ENCODE measurements at places on chromosomes 2 and 18. TPM values are rescaled to one million over a fixed set of nuclear protein-coding genes. Genes with fewer than 3 reads are reported as not detected.

GRCh38 chr2:24925815-24926214 is 5.8 kb upstream of the ADCY3 start:
- peaks cover 5% of the 10 kb centered on the region for H3K27me3 ChIP-seq
- peaks cover 12% of the 10 kb centered on the region for H3K4me1 ChIP-seq
- DNase-seq: no peak
- H3K36me3 ChIP-seq: no peaks in the 10 kb centered on the region
- no peak overlapping the region for H3K4me3 ChIP-seq

GRCh38 chr2:113118263-113118657 is 9.1 kb upstream of the IL1RN start:
- peaks cover 20% of the 10 kb centered on the region for H3K4me1 ChIP-seq
- no peak overlapping the region for H3K4me3 ChIP-seq
- H3K36me3 ChIP-seq: no peaks in the 10 kb centered on the region
- peaks cover 5% of the 10 kb centered on the region for H3K27me3 ChIP-seq
- no peak for DNase-seq

DNA sequence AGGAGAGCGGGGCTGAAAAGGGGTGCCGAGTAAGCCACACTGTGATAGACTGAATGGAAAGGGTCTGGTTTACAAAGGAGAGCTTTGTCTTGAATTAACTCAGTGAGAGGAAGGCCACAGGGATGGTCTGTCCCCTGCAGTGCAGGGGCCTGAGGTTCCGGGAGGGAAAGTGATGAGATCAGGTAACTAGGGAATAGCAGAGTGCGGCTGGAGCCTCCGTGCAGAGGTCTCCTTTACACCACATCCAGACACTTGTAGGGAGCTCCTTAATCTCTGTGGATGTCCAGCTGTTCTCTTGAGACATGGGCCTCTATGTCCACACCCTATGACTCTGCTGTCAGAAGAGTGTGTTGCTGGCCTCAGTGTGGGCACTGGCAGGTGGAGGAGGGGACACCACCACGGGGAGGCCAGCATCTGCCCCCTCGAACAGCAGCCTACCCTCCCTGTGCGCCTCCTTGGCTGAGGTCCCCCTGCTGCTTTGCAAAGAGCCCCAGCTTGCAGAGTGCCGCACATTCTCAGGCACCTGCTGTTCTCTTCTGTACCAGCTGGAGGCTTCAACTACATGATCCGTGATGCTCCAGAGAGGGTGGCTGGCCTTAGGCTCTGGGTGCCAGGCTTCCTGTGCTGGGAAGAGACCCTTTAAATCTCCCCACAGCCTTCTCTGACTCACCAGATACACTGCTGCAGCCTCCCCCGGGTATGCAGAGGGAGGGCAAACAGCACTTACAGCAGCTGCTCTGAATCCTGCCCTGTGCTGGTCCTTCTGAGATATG is 25.9 kb downstream of the ENOSF1 start:
- DNase-seq: no peak
- peaks cover 22% of the 10 kb centered on the region for H3K4me1 ChIP-seq
- no peak overlapping the region for H3K4me3 ChIP-seq
- no peaks in the 10 kb centered on the region for H3K27me3 ChIP-seq
- no peak overlapping the region for H3K27ac ChIP-seq

DNA sequence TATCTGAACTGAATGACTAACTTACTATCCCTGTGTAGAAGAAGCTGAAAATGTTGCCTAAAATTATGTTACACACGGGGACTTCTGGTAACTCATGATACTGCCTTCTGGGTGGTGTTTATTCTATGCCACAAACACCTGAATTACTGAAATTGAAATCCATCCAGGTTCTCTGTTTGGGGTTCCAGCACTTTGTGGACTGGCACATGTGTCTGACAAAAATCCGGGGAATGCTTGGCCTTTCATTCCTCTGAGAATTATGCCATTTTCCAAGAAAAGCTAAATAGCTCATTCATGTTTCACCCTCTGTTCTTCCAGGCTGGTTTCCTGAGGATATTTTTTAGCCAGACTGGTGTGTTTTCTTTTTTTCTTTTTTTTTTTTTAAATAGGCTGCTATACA is 59.5 kb upstream of the POU3F3 start:
- H3K27ac ChIP-seq: no peak overlapping the region
- no peak overlapping the region for H3K4me3 ChIP-seq
- no peak for DNase-seq
- H3K27me3 ChIP-seq: no peaks in the 10 kb centered on the region

DNA sequence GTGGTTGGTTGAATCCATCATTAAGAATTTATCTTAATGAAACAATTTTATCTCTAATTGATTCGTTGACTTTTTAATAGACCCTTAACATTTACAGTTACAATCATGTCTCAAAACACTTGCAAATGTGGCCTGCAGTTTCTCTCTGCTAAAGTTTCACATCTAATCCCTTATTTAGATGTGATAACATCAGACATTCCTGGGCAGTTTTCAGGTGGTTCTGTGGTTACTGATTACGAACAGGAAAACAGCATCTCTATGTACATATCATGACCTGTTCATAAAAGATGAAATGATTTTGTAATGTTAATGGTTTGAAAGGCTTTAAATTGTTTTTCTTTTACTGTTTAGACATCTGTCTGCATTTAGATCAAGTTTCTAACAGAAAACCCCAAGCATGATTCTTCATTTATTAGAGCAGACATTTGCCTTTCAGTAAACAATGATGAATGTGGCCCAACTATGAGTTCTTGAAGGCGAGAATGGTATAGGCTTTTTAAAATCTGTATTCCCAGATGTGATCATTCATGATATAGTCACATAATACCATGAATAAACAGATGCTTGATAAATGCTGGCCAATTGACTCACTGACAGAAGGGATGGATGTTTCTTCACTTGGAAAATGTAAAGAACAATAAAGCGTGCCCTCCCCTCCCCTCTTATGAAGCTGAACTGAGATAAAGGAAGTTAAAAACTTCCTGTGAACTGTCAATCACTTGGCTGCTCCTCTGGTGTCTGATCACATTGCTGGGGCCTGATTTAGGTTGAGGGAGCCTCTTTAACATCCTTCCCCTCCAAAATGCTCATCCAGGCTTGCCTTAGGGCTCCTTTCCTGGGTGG is 3.5 kb downstream of the CAPN14 start:
- H3K36me3 ChIP-seq: no peaks in the 10 kb centered on the region
- no peak overlapping the region for H3K4me3 ChIP-seq

The AMER3 gene
- not detected for total RNA-seq

The OR6B3 gene
- total RNA-seq: not detected

The CRYGB gene
- not detected for total RNA-seq

All from activated T-helper 1 cell treated with anti-CD3 and anti-CD28 coated beads, Interleukin-12 subunit alpha, Interleukin-12 subunit beta, Interleukin-2, Interleukin-4 antibody, amounts not matched to agents 30 ng/mL and 10 ng/mL and 1 ng/mL, durations not matched to agents 14 hours and 24 hours and 36 hours (primary cell).